ENCODE measurements at places on chromosomes 4 and X.
A peak's percentile ranks its signal among the peaks of the same experiment; 100 is the strongest.

- no peak for DNase-seq
These were observed 22.6 kb downstream of the SLC25A4 start for GRCh38 chr4:185165605-185166063.

GRCh38 chr4:153486281-153487151, 20.4 kb downstream of the TMEM131L start:
- DNase-seq: no peak

DNA sequence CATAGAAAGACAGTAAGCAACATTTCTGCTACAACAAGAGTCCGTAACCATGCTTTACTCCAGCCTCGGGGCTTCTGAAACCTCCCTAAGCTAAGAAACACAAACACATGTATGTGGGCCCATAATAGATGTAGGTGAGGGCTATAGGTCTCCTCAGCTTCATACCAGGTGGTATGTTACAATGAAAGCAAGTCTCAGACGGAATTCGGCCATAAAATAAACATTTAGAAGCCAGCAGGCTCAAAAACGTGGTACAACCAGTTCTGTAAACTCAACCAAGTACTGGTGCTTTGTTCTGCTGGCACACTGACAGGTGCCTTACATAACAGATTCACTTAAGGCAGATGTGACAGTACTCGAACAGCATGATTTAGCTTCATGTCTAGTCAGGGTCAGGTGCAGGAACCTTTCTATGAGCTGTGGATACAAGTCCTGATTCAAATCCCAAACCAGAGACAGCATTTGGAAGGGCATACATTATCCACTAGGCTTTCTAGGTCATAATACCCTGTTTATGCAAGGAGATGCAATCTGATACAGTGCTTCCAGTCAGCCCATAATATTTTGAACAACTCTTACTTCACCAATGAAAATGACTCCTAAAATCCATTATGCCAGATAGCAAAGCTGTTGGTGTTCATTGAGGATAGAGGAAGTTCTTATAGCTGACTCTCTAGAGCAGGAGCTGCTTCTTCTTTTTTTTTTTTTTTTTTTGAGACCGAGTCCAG, 113.8 kb upstream of the ENPP6 start:
- DNase-seq: no peak

DNA sequence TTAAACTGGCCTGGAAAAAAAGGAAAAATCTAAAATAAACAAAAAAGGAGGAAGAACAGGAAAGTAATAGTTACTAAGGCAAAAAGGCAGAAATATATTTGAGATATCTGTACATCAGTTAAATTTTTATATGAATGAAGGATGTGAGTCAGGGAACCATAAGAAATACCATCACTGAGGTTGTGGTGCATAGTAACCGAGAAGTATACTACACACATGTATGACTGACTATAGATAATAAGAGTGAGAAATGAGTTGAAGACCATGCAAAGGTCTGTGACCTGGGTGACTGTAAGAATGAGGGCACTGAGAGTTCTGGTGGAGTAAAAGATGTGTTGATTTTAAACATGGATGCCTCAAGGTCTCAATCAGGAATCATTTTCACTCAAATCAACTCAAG, 220.6 kb upstream of the FAM241A start:
- DNase-seq: no peak

DNA sequence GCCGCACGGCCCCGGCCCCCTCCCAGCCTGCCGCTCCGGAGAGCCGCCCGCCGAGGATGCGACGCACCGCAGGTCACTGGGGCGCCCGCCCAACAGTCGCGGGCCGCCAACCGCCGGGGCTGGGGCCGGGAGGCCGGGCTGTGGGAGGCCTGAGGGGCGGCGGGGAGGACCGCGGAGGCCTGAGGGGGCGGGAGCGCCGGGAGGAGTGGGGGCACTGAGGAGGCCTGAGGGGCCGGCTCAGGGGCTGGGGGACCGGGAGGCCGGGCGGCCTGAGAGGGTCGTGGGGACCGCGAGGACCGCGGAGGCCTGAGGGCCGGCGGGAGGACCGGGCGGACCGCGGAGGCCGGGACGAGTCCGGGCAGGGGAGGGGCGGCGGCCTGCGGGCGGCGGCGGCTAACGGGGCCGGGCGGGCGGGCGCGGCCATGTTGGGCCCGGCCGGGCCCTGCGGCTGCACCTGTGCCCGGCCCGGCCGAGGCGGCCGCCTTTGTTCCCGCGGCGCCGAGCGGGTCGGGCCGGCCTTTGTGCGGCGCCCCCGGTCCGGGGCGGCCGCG, 353 bp downstream of the NSD2 start:
- no peak for DNase-seq

DNA sequence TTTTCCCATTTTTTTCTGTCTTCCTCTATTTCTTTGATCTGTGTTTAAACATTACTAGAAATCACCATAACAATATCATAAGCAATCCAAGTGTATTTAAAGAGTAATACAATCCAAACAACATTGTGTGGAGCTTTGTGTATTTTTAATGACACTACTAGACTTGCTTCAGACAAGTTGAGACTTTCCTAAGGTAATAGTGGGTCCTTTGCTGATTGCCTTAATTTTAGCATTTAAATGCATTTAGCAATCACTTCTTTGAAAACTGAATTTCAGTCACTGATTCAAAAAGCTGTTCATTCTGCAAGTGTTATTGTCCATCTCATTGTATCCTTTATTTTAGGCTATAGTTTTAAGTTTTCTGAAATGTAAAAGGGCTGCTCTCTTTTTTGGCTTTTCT, 804.8 kb downstream of the ADGRL3 start:
- DNase-seq: no peak

- DNase-seq: no peak
These were observed 108.8 kb downstream of the GPR143 start for GRCh38 chrX:9656871-9657270.

DNA sequence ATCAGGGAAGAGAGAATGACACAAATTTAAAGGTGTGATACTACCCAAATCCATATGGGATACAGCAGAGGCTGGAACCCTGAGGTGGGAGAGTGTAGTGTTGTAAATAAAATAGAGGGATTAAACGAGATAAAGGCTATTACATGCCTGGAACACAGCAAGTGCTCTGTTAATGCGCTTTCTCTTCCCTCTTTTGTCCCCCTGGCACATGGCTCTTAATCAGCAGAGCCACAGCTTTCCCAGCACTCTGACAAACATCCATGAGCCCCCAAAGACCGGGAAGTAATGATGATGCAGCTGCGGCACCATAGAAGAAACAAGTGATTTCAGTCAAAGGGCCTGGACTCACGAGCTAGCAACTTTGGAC, 85.9 kb downstream of the RASL11B start:
- DNase-seq: no peak

DNA sequence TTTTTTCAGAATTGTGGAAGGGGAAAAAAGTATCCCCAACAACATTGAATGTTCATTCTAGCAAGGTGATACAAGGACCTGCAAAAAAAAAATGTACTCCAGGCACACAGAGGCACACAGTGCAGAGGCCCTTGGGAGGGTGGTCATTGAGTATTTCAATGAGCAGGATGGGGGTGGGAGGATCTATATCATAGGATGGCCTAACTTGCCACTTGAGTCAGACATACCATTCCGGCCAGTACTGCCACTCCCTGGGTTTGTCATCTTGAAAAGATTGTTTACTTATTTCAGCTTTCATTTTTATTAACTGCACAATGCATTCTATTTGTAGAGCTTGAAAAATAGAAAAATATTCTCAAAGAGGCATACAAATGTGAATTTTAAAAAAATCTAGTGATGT, 18.7 kb downstream of the ZNF595 start:
- DNase-seq: no peak

GRCh38 chr4:24656906-24657305, 72.6 kb upstream of the DHX15 start:
- DNase-seq: no peak

DNA sequence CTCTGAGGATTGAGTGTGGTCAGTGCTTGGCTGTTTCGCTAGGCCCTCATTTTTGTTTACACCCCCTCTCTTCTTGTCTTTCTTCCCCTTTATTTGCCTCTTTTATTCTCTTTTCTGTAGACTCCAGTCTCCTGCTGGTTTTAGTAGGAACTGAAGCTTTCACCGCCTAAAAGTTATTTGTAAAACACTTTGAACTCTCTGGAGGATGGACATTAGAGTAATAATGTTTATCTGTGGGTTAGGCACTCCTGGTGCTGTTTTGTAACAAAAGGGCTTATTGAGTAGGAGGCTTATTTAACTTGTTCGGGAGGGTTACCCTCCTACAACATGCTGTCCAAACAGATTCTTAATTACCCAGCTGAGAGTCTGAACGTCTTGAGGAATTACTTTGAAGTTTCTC, 1.6 kb upstream of the ARHGAP10 start:
- DNase-seq: peak; percentile 13

GRCh38 chrX:120647127-120647526, 17.3 kb upstream of the C1GALT1C1 start:
- DNase-seq: no peak

GRCh38 chr4:59380841-59381366, 1819.2 kb upstream of the ADGRL3 start:
- DNase-seq: no peak

DNA sequence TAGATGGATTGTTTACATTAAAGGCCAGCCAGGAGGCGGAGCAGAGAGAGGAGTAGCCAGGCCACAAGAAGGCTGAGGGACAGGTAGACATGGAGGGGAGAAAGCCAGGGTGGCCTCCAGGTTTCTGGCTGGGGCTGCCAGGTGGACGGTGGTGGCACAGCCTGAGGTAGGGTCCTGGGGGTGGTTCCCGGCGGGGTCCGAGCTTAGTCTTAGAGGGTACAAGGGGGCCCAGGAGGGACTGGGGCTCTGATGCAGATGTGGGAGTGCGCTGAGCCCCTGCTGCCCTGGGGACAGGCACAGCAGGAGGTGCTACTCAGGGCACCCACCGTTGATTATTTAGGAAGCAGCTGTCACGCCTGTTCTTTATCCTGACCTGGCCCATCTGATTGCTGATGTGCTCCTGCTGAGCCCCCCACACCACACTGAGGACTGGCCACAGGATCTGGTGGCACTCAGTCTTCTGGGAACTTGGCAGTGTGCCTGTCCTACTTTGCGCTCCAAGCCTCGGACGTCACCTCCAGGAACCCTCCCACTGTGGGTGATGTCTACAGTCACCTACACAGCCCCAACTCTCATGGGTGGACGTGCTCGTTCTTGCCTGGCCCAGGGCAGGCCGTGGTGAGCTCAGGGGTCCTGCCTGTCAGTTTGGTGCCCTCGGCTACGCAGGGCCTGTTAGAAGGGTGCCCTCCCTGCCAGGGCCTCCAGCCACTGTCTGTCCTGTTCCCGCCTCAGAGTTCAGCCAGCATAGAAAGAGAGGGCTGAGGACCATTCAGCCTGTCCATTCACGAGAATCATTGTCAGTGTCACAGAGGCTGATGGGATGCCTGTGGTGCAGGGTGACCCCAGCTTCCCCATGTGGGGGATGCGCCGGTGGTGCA, 12.0 kb downstream of the WFS1 start:
- no peak for DNase-seq

- no peak for DNase-seq
These were observed 11.4 kb downstream of the ADGRA3 start for GRCh38 chr4:22504447-22504846.

- DNase-seq: no peak
These were observed 229.7 kb downstream of the GBA3 start for GRCh38 chr4:22922426-22922825.

GRCh38 chrX:42954880-42955279, 176.9 kb upstream of the PPP1R2C start:
- no peak for DNase-seq

- DNase-seq: no peak
These were observed 1443.0 kb downstream of the PCDH7 start for GRCh38 chr4:32163125-32163524.

Measured in NCI-H1930 (cell line).